ENCODE measurements at places on chromosomes 11 and 22. TPM values are rescaled to one million over a fixed set of nuclear protein-coding genes. Genes with fewer than 3 reads are reported as not detected.
A peak's percentile ranks its signal among the peaks of the same experiment; 100 is the strongest.

Gene RDX
- total RNA-seq, result 88.4 TPM

Gene AQP11
- 0.38 TPM for total RNA-seq

Gene OR5B21
- not detected for total RNA-seq

Gene KCNJ1
- total RNA-seq, result not detected

Gene ISX
- not detected for total RNA-seq

GRCh38 chr11:47531666-47532065 lies 21.3 kb downstream of the CELF1 start:
- no peak for DNase-seq

DNA sequence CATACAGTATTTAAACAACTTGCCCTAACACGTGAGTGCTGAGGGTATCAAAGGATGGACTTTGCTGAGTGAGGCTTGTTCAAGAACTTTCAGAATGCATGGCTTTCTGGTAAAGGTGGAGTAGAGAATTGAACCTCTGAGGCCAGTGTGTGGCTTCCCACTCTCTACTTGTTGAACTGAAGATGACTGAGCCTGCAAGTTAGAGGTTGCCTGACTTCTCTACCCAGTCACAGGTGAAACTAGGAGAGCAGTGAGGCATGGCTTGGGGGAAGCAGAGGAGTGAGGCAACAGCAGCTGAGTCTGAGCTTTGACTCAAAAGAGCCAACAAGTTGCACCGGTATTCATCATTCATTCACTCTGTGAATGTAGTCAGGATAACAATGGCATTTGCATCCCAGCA lies 256.4 kb upstream of the SESN3 start:
- no peak for DNase-seq

GRCh38 chr11:12565406-12565805 lies 108.8 kb upstream of the TEAD1 start:
- DNase-seq, result no peak

DNA sequence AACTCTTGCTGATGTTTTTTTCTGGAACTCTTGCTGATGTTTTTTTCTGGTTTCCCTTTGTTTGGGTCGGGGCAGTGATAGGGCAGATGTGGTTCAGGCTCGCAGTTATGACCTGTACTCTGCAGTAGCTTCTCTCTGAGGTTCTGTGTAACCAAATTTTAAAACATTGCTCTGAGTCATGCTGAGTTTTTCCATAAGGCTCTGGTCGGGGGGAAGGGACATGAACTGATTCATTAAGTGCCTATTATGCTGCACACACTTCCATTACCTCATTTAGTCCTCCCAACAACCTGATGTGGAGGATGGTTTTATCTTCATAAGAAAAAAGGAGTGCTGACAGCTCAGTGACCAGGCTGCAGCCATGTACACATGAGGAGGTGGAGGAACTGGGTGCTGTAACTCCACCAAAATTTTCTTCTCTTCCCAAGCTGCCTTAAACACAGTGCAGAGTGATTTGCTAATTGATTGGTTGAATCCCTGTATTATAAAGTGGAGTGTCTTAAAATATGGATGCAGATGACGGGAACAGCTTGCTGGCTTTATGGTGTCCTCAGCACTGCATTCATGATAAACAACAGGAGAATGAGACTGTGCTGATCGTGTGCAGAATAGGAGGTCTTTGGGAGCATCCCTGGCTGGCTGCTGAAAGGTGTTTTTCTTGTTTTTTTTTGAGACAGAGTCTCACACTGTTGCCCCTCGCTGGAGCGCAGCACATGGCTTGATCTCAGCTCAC lies 19.1 kb downstream of the TNRC6B start:
- no peak for DNase-seq

GRCh38 chr11:128055576-128056217 lies 531.7 kb downstream of the ETS1 start:
- no peak for DNase-seq

- no peak for DNase-seq
Measured at GRCh38 chr11:110856996-110857812, 145.0 kb upstream of the ARHGAP20 start.

GRCh38 chr22:37121887-37122591 lies 12.5 kb upstream of the TMPRSS6 start:
- peak; percentile 98 for DNase-seq

GRCh38 chr11:5226732-5227310 lies at the start of gene HBB:
HBB (minus strand) TSS chr11:5227071; CDS start chr11:5227021, 50 bp downstream.
- no peak for DNase-seq

DNA sequence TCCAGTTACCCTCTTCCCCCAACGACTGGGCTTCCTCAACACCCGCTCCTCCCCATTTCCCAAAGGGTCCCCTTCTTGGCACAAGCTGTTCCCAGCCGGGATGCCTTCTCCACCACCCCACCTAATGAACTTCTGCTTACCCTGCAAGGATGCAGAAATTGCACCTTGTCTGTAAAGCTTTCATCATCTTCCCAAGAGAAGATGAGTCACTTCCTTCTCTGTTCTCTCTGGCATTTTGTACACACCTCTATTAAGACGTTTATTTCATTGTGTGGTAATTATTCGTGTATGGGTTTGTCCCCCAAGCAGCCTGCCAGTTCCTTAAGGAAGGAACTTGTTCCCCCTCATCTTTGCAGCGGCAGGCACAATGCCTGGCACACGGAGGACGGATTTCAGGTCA lies 351.1 kb downstream of the CADM1 start:
- DNase-seq, result no peak

- DNase-seq, result peak; percentile 67
Measured at GRCh38 chr11:128052912-128053641, 534.3 kb downstream of the ETS1 start.

- no peak for DNase-seq
Measured at GRCh38 chr11:2643746-2644145, 56.0 kb downstream of the KCNQ1OT1 start.

DNA sequence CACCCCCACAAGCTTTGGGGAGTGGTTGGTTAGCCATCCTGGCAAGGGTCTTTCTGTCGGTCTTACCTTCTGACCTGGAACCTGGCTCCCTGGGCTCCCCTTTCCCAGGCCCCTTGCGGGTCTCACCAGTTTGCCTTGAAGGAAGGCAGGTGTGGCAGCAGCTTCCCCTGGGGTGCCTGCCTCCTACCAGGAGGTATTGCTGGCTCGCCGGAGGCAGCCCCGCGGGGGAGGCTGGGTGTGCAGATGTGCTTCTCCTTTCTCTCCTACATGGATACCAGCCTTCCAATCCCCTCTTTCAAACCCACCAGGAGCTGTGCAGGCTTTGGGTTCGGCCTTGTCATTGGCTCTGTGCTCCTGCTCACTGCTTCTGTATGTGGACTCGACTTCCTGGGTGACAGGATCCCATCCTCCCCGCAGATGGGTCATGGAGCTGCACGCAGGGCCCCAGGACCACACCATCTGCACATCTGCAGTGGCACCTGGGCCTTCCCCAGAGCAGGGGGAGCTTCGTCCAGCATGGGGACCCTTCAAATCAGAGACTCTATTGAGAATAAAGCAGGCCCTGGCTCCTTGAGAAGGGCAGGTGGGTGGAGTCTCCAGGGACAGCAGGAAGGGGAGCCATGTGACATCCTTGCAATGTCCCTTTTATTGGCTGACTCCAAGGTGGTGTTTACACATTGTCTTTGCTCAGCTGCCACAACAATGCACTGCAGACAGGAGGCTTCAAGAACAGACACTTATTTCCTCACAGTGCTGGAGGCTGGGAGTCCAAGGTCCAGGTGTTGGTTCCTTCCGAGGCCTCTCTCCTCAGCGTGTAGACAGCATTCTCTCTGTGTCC lies 592.0 kb downstream of the BRD1 start:
- DNase-seq, result peak; percentile 45

- DNase-seq, result no peak
Measured at GRCh38 chr22:50282361-50283155, 12.4 kb upstream of the MAPK11 start.

DNA sequence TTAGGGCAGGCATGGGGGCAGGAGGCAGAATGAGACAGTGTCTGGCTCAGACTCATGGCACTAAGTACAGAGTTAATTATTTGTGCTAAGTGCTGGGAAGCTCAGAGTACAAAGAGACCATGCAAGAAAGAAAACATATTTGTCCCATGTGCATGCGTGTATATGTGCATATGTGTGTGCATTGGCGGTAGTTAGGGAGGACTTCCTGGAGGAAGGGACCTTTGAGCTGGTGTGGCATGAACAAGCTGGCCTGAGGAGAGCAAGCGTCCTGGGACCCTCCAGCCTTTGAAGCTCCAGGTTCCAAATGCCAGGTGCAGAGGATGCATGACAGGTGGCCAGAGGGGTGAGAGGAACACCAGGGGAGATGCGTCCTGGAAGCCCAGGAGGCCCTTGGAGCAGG lies 6.1 kb downstream of the FBLN1 start:
- no peak for DNase-seq

DNA sequence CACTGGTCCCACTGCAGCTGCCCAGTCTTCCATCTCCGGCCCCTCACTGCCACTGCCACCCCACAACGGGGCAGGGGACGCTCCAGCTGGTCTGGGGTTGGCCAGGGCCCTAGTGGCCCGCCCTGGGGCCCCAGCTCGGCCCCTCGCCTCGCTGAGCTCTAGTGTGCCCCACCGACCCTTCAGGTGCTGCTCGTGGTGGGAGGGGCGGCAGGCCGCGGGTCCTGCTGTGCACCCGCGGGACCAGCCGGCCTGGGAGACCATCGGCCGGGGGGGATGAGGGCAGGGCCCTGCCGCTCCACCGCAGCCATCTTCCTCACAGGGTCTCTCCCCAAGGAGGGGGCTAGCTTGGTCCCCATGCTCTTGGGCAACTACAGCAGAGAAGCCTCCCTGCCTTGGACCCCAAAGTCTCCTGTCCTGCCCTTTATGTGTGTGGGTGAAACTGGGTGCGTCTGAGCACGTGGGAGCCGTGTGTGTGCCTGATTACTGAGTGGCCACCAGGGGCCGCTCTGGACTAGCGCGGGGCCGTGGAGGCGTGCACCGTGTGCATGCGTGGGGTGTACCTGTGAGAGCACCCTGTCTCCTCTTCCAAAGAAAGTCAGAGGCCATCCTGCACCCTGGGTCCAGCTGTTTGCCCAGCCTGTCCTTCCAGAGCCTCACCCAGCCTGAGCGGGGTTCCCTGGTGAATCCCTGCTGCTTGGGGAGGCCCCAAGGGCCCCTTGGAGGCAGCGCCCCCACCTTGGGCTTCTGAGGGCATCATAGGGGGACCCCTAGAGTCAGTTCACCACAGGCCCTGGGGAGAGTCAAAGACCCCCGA lies 6.0 kb upstream of the ACR start:
- DNase-seq, result peak; percentile 83

DNA sequence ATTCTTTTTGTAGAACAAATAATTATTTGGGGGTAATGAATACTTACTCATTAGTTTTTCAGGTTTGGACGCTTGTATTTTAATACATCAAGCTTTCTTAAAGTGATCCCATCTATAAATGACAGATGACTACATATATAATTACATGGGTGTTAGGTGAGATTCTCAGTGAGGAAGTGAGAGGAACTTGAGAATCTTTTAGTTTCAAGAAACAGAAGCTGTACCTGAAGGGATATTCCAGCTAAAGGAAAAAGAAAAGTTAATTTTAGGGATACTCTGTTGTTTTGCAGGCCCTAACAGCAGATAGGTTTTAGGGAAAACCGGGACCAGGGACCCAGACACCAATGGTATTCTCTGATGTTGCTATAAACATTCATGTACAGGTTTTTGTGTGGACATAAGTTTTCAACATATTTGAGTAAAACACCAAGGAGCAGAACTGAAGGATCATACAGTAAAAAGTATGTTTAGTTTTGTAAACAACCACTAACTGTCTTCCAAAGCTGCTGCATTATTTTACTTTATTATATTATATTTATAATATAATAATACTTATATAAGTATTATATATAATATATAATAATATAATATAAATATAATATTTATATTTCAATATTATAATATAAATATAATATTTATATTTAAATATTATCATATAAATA lies 24.1 kb upstream of the PHOX2A start:
- no peak for DNase-seq

DNA sequence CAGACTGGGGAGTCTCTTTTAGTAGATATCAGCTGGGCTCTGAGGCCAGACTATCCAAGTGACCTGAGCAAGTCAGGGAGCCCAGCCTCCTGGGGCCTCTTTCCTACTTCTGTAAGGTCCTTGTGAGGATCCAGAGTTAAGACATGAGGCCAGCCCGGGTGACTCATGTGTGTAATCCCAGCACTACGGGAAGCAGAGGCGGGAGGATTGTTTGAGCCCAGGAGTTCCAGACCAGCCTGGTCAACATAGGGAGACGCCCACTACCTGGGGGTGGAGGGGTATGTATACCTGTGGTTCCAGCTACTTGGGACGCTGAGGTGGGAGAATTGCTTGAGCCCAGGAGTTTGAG lies 36.9 kb upstream of the POLA2 start:
- DNase-seq, result no peak

DNA sequence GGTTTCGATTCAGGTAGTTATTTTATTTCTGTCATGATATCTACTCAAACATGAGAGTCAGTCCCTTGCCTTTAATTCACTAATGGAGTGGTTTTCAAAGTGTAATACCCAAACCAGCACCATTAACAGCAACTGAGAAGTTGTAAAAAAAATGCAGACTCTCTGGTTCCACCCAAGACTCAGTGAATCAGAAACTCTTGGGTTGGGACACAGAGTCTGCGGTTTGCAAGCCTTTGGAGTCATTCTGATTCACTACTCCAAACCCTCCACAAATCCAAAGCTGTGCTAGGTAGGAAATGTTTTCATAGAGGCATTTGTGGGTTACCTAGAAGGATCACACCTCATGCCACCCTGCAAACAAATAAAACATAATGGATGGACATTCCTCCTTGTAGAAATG lies 340.1 kb downstream of the NTM start:
- DNase-seq, result no peak

DNA sequence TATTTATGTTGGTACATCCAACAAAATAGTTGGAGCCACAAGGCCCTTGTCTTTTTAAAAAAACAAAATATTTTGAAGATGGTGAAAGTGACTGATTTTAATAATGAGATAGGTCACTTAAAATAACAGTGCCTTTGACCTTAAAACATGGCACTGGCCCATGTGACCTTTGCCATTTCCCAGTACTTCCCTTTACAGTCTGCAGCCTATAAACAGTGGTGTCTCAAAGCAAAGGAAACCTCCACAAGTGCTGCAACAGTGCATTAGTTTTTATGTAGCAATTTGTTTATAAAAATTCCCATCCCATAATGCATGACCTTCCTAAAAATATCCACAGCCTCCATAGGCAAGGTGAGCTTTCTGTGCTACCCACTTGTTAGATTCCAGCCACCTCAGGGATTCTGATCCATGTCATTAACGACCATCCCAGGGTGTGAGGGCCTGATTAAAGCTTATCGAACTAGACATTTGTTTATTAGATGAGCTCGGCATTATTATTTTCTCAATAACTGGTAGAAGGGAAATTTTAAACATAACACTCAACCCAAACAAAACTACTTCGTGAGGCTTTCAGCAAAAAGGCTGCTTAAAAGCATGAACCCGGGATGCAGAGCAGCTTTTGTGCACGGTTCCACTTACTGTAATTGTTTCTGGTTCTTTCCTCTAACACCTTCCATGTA lies 28.0 kb upstream of the CRKL start:
- no peak for DNase-seq

GRCh38 chr11:16191868-16192240 lies 164.5 kb downstream of the SOX6 start:
- no peak for DNase-seq

- DNase-seq, result peak; percentile 60
Measured at GRCh38 chr11:38791346-38791961, 2193.4 kb upstream of the RAG2 start.
